Hematopoietic multipotent progenitor cell treated with erythropoietin and hydrocortisone succinate and interleukin-3 and kit ligand, for 17 days (in vitro differentiated cells): ENCODE measurements at places on chromosomes 5 and 9.

DNA sequence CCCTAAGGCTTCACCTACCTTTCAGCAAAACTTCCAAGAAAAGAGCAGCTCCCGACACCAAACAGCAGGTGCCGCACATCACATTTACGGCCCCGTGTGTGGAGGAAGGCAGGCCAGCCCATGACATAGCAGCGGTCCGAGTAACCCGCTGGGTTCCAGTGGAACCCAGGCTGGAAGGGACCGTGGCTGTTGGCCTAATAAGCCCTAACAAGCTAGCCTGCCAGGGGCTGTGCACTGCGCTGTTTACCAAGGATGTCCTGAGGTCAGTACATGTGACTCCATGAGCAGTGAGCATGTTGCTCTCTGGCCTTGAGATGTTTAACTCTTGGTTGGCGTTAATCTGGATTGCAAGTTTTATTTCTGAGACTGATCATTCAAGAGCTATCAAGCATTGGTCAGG is 131.5 kb downstream of the FSTL4 start:
- DNase-seq: no peak

DNA sequence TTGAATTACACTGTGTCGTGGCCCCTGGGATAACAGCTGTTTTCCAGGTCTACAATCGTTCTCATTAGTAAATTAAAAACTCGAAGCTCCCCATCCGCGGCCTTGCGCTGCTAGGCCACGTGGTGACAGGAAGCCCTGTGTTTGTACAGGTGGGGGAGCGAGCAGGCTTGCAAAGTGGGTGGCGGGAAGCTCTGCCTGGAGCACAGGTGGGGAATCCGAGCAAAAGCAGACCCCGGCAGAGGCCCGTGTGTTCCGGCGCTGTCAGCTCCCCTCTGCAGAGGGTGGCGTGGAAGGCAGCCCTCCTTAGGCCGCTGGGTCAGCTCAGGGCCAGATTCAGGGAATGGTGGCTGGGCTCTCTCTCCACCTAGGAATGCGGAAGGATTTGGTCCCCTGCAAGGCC is 59.5 kb upstream of the ERCC6L2 start:
- DNase-seq: no peak

- no peak for DNase-seq
These were observed 9.9 kb downstream of the CAMK4 start for GRCh38 chr5:111234125-111234524.

GRCh38 chr9:1443450-1443849 is 393.3 kb downstream of the DMRT2 start:
- DNase-seq: no peak

DNA sequence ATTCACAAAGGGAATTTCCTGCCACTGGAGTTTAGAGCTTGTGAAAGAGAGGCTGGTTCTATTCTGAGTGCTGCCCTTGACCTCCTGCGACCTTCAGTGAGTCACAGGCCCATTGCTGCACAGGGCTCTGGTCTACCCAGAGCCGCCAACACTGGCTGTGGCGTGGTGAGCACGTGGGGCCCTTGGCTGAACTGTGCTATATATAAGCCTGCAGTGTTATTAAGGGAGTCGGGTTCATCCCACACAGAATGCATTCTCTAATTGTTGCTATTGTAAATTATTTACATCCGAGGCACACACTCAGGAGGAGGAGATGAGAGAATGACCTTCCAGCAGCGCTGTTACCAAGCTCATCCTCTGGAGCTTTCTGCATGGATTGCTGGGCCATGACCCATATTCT is 47.1 kb downstream of the BRINP1 start:
- no peak for DNase-seq

- peak; percentile 13 for DNase-seq
These were observed 37.8 kb upstream of the RNF20 start for GRCh38 chr9:101495810-101496209.

DNA sequence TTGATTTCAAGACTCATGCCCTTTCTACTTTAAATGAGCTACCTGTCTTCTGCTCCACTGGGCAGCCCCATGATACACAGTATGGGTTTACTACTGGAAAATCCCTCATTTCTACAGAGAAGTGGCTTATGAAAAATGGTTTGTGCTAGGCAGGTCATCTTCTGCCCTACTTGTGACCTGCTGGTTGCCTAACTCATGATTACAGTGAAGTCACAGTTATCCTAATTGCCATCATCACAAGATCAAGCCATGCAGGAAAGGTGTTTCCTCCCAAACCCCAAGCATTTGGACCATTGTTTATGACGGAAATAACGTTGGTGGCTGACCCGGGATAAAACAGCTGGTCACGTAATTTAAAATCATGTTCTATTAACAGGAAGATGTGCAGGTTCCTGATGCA is 330.6 kb downstream of the ACTL7B start:
- DNase-seq: no peak

GRCh38 chr5:134550271-134551214 is 25.1 kb downstream of the JADE2 start:
- no peak for DNase-seq

- DNase-seq: no peak
These were observed 24.2 kb downstream of the TCF7 start for GRCh38 chr5:134138416-134139376.
